ENCODE measurements at places on chromosomes 12 and 14.

DNA sequence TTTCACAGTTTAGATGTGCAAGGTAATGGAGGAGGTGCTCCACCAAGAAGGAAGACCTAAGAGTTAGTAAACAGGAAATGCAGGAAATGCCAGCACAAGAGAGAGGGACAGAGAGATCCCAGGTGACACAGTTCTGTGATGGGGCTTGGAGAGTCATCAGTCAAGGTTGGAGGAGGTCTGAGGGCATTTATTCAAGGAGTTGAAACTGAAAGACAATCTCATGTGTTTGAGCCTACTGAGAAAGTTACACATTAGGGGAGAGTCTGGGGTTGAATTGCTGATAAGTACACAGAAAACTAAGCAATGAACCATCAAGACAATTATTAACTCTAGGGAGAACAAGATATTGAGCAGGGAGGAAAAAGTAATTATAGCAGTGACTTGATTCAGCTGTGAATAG lies 138.5 kb downstream of the ANO6 start:
- no peak for DNase-seq

- no peak for DNase-seq
These were observed 36.4 kb downstream of the BBS10 start for GRCh38 chr12:76311796-76312195.

DNA sequence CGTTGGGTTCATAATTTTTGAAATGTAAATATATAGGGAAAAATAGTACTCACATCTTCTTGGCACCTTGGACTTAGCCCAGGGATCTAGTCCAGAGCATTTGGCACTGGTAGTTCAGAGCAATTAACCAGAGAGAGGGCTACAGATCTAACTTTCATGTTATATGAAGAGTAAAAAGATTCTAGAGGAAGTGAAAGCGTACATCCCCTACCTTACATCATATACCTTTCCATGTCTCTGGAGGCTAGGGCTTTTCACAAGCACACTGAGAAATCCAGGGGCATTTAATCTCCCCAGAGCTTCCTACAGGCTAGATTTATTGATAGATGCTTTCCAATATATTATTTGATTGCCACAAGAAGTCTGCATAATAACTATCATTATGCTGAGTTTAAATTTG lies 687.5 kb upstream of the FBXO33 start:
- DNase-seq: no peak

- no peak for DNase-seq
These were observed 1.9 kb downstream of the KIF5A start for GRCh38 chr12:57551637-57552305.

DNA sequence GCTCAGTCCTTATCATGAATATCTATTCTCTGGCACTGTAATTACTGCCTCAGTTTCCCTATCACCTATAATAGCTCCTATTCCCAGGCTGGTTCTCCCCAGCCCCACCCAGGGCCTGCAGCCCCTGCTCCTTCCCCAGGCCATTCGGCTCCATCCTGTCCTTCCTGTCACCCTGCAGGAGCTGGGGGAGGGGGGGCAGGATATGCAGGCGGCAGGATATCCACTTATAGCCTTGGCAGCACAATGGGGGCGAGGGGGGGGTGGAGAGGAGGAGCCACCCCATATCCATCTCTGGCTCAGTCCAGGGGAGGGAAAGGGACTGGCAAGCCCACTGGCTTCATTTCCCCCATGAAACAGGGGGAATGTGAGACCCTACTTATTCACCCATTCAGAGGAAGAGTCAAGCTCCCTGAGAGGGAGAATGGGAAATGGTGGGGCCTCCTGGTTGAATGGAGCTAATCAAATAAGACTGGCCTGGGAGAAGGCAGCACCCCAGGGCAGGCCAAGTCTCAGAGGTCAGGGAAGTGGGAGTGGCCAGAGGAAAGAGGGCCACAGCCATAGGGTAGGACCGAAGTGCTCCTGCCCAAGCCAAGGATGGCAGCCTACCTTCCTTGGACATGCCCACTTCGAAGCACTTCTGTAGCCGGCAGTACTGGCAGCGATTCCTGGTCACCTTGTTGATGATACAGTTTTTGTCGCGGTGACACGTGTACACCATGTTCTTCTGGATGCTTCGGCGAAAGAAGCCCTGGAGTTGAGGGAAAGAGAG lies 7.8 kb upstream of the ITGB7 start:
- DNase-seq: no peak

- DNase-seq: no peak
These were observed 677 bp downstream of the C12orf75 start for GRCh38 chr12:105330931-105331804.

- DNase-seq: no peak
These were observed 426.0 kb downstream of the FUT8 start for GRCh38 chr14:65838565-65838964.

- peak; percentile 11 for DNase-seq
These were observed 15.8 kb downstream of the KRT7 start for GRCh38 chr12:52248541-52249461.

- peak; percentile 41 for DNase-seq
These were observed 8.7 kb upstream of the WDR89 start for GRCh38 chr14:63650256-63650952.

GRCh38 chr12:66047411-66048021 lies 83.0 kb downstream of the LLPH start:
- no peak for DNase-seq

- DNase-seq: no peak
These were observed 62.7 kb downstream of the GALNT4 start for GRCh38 chr12:89461649-89462612.

DNA sequence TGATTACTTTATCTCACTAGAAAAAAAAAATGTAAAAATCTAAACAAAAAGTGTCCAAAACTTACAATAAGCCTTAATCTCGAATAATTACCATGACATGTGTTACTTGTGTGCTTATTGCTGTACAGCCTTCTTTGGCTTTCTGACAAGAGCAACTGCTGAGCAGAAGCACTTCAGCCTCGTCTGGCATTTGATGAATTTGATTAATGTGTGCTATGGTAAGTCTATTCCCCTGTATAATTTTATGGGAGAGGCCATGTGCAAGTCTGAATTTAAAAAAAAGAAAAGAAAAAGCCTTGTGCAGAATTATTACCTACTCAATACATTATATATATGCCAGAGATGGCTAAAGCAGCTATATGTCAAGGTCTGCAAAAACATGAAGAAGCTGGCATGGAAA lies 113.9 kb downstream of the AEBP2 start:
- DNase-seq: no peak

GRCh38 chr12:128810182-128811127 lies 13.3 kb downstream of the SLC15A4 start:
- DNase-seq: peak; percentile 64

DNA sequence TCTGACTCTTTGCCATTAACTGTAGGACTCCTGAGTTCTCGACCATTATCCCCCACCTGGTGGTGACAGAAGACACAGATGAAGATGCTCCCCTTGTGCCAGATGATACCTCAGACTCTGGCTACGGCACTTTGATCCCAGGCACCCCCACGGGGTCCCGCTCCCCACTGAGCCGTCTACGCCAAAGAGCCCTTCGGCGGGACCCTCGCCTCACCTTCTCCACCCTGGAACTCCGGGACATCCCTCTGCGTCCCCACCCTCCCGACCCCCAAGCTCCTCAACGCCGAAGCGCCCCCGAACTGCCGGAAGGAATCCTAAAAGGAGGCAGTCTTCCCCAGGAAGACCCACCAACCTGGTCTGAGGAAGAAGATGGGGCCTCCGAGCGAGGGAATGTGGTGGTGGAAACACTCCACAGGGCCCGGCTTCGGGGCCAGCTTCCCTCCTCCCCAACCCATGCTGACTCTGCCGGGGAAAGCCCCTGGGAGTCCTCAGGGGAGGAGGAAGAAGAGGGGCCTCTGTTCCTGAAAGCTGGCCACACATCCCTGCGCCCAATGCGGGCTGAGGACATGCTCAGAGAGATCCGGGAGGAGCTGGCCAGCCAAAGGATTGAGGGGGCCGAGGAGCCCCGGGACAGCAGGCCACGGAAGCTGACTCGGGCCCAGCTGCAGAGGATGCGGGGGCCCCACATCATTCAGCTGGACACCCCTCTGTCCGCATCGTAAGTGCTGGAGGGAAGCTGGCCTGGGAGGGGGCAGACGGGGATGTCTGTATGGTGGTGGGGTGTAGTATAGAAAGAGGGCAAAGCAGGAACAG lies 14.4 kb downstream of the TNFRSF1A start:
- no peak for DNase-seq

DNA sequence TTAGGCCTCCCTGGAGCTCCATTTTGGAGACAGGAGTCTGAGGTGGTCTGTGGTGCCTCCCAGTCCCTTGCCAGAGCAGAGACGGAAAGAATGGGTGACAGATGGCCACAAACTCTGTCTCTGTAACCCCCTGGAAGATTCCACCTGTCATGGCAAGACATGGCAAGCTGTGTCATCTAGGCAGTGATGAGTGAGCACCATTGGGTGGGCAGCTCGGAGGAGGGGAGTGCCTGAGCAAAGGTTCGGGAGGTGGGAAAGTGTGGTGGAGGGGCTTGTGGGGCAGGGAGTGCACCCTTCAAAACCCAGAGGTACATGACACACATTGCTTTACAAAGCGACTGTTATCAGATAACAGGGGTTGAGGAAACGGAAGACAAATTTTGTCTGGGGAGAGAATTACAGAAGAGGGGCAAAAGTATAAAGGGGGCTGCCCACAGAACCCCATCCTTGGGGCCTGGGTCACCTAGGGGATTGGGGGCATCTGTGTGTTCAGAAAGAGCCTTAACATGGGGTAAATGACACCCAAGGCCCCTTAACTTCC lies 3.5 kb downstream of the RIN3 start:
- peak; percentile 47 for DNase-seq

DNA sequence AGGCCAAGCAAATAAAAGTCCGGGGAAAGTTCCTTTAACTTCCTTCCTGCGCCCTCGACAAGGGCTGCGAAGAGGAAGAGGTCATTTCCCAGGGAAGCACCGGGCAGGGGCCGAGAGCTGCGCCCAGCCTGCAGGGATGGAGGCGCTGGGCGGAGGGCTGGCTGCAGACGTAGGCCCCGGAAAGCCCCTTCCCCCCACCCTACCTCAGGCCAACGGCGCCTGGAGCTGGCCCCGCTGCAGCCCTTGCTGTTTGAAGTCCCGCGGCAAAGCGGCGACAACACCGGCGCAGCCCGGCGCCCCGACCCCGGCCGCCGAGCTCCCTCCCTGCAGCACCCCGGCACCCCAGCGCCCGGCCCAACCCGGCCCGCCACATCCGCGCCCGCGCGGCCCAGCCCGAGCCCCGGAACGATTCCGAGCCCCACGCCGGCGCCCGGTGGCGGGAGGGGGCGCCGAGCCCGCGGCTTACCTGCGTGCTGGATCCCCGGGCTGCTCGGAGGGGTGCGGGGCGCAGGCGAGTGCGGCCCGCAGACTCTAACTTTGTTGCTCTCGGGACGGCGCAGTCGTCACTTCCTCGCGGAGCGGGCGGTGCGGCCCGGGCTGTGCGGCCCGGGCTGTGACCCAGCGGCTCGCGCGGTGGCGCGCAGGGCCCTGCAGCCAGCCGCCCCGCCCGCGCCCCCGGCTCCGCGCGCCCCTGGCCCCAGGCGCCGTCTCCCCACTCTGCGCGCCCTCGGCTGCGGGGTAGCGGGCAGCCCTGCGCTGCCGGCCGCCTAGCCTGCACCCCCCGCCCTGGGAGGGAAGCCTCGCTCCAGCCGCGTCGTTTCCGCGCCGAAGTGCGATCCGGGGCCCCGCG lies 64.8 kb upstream of the PTGR2 start:
- peak; percentile 80 for DNase-seq

GRCh38 chr12:76520348-76520747 lies 39.2 kb downstream of the OSBPL8 start:
- DNase-seq: no peak

DNA sequence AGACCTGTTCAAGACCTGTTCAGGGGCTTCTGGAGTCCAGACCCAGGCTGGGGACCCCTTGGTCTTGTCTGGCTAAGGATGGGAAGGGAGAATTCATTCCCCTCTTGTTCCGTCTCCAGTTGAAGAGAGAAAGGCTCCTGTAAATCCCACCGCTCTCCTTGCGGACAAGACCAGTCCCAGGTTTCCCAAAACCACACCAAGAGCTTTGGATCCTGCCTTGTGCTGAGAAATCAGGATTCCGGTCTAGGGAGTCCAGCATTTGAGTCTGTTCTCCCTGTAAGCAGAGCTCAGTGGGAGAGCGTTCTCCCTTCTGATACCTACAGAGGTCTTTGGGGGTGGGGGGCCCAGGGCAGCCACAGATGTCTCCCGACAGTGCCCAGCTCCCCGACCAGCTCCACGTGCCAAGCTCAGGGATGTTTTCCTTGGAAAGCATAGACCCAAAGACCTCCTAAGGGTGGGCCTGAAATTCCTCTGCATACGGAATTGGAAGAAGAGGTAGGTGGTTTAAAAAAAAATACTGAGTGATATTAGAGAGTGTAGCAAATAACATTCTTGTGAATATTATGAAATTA lies 1.9 kb downstream of the HOXC13 start:
- no peak for DNase-seq

GRCh38 chr14:91245029-91245428 lies 525 bp upstream of the GPR68 start:
- peak; percentile 79 for DNase-seq

GRCh38 chr12:131860472-131861260 lies 32.5 kb downstream of the MMP17 start:
- no peak for DNase-seq

- DNase-seq: no peak
These were observed 520.7 kb downstream of the MED13L start for GRCh38 chr12:115756804-115757203.

GRCh38 chr14:41144370-41144769 lies 462.3 kb upstream of the LRFN5 start:
- DNase-seq: no peak

DNA sequence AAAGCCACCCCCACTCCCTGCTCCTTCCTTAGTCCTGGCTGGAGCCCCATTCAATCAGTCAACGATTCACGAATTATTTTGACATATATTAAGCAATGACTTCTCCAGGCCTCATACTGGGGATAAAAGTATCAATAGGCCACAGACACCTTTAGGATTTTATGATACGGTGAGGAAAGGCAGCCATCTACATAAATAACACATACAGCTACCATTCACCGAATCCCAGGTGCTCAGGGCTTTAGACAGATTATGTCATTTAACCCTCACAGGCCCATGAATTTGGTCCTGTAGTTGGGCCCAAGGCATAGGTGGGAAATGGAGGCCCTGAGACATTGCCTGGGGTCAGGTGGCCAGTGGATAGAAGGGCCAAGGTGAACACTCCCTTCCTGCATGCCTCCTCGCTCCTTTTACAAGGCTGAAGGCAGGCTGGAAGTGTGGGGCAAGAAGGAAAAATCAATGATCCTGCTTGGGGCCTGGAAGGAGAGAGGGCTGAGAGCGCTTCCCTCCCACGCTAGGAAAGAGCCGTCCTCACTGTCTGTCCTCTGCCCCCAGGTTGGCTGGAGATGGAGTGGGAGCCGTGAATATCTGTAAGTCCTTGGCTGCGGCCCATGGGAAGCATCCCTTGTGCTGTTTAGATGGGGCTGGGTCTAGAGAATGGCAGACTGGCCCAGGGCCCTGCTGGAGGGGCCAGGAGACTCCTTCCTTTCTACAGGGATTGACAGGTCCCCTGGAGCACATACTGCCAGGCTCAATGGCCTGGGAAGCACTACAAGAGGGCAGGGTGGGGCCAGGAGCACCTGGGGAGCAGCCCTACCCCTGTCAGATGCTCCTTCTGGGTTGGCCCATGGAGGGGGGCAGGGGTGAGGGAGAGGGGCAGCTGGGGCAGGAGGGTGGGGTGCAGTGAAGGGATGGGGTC lies 14.8 kb downstream of the KRT7 start:
- DNase-seq: peak; percentile 20

- DNase-seq: no peak
These were observed 189.1 kb downstream of the PIWIL1 start for GRCh38 chr12:130526813-130527212.
